ENCODE measurements at places on chromosomes 7 and 10.

DNA sequence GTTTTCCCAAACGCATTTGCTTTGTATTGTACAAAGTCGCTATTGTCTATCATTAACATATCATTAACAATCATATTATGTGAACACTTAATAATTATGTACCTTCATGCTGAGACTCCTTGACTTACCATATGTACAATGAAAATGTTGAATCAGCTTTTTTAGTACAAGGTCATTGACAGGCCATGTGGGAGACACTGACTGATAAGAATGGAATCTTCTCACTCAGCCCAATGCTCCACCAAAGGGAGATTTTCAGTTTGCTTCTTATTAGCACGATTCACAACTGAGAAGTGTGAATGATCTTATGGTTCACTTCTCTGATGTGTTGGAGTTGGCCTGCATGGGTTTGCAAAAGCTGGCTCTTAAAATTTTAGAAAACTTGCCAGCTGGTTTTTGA is 253.5 kb upstream of the TEX47 start:
- no peak for DNase-seq

- DNase-seq = no peak
Observed at GRCh38 chr7:40371806-40372440, 237.1 kb downstream of the SUGCT start.

DNA sequence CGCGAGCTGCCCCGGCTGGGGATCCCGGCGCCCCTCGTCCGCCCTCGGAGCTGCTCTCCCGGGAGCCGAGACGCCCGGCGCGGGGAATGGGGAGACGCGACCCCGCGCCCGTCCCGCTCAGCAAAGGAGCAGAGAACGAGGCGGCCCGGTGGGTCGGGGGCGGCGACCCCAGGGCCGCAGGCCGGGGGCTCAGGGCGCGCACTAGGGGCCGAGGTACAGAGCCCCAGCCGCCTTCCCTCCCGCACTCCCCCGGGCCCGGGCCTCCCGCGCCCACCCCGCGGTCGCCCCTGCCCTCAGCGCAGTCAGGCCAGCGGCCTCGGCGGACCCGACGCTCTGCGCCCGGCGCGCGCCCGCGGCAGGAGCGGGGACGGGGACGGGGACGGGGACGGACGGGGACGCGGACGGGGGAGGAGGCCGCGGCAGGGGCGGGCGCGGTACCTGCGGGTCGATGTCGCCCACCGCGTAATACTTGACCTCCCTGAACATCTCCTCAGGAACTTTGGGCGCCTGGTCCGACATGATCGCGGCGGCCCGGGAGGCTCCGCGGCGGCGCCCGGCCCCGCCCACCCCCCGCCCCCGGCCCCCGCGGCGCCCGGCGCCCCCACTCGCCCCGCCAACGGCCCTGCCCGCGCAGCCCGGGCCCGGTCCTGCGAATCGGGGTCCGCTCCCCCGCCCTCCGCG is 373 bp downstream of the PAXIP1 start:
- no peak for DNase-seq

DNA sequence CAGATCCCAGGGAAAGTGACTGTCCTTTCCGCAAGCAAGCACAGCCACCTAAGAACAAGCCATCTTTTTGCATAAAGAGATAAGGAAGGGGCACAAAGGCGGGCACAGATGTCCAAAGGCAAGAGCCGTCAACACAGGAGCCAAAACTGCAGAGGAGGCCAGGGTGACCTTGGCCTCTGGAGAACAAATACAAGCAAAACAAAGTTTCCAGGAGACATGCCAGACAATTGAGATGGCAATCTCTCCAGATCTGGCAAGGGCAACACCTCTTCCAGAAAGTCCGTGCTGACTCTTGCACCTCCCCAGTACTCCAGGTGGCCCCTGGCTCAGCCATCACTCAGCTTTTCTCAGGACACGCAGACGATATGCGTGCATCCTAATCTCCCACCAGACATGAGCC is 58.2 kb downstream of the TEX36 start:
- no peak for DNase-seq

GRCh38 chr10:50379616-50380015 is 128.3 kb upstream of the ASAH2 start:
- DNase-seq = no peak

DNA sequence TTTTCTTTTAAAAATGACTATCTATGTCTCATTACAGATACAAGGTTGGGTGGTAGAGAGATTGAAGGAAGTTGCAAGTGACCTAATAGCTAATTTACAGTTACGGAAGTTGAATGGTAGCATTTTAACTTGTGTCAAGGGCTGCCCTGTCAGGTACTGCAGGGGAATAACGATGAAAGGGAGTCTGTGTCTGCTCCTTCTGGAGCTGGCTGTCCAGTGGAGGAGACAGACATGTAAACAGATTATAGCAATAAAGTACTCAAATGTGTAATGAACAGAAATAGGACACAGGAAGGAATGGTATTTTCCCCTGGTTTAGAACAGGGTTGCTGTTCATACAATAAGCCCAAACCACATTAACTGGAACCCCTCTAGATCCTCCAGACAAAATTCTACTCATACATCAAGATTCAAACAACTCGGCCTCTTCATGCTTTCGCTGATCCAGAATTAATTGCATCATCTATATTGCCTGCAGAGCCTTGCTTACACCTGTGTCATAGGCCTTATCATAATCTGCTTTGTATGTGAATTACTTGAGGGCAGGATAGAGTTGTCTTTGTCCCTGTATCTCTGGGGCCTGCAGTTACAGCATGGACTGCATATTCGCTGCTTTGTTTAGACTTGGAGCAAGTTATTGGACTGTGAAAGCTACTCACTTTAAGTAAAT is 42.8 kb downstream of the AUTS2 start:
- no peak for DNase-seq

GRCh38 chr10:25725917-25726716 is 207.9 kb upstream of the MYO3A start:
- DNase-seq = peak; percentile 18

- DNase-seq = no peak
Observed at GRCh38 chr10:93871671-93872204, 22.0 kb upstream of the SLC35G1 start.

DNA sequence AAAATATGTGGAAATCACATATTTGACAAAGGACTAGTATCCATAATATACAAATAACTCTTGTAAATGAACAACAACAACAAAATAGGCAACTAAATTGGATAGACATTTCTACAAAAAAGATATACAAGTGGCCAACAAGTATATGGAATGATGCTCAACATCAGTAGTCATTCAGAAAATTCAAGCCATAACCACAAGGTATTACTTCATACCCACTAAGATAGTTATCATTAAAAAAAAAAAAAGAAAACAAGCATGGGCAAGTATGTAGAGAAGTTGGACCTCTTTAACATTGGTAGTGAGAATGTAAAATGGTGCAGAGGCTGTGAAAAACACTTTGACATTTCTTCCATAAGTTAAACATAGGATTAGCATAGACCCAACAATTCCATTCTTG is 80.8 kb downstream of the CYP26A1 start:
- no peak for DNase-seq

GRCh38 chr10:49280001-49280408 is 19.0 kb upstream of the C10orf71 start:
- DNase-seq = no peak

DNA sequence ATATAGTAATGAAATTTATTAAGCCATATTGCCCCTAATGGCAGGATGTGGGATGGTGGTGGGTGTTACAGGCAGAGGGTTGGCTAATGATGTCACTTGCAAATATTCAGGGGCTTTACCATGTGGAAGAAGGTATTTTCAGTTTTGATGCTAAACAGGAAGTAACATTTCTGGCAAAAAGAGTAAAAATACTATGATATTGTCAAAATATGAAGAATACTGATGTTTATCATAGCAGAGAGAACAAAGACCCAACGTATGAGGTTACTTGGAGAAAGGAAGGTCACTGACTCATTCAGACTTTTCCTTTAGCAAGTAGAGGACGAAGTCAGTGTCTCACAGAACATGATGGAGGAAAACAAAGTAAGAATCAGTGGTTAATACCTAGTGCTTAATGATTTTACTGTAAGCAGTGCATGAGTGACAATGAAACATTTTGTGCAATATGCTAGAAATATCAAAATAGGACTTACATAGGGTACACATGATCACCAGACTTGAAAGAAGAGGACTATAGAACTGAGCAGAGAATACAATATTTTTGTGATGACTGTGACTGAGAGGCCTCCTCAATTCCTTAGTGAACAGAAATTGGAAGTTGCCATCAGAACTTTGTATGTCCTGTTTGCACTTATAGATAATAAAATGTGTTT is 89.7 kb upstream of the STEAP4 start:
- DNase-seq = no peak

- peak; percentile 43 for DNase-seq
Observed at GRCh38 chr7:100799037-100799896, 28.1 kb downstream of the EPHB4 start.

DNA sequence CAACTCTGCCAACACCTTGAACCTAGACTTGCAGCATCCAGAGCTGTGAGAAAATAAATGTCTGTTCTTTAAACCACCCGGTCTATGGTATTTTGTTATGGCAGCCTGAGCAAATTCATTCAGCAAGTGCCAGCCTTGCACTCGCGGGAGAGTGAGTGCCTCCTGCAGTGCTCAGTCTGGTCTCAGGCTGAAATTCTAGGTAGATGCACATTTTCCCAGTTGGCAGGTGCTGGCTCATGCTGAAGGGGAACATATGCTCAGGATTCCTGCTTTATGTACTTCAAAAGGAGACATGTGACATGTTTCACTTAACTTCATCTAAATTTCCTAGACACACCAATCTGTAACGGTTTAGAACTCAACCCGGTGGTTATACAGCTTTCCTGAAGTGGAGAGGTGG is 170.8 kb downstream of the MGMT start:
- no peak for DNase-seq

GRCh38 chr7:18694484-18694883 is 198.9 kb downstream of the HDAC9 start:
- no peak for DNase-seq

DNA sequence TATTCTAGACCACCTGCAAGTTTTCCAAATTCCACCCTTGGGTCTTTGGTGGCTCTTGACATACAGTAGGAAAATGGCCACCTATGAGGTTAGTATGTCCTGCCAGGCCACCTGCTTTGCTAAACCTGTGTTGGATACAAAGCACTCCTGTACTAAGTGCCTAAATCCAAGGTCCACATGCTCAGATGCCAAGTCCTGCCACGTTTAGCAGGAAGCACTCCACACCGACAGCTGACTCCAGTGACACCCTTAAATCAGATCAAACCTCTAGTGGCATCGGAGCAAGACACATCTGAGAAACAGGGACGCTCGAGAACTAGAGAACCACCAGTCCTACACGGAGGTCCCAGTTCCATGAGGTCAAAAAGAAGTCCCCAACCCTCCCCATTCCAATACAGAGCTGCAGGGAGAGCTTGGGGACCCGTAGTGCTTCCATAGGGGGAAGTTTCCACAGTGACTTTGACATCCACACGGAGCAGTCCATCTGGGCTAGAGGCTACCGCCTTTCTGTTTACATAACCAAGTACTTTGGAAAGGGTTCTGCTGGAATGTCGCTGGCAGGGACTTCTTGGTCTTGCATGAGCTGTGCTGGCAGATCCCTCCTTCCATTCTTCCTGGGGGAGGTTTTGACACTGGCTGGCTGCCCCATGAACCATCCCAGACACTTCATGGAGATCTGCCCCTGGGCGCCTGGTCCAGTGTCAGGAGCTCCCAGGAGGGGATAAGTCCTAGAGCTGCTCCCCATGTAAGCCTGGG is 290.6 kb downstream of the PRPF18 start:
- DNase-seq = no peak

GRCh38 chr7:30470163-30470770 is 8.3 kb downstream of the NOD1 start:
- DNase-seq = no peak

- DNase-seq = no peak
Observed at GRCh38 chr7:121360564-121360963, 31.8 kb downstream of the WNT16 start.

DNA sequence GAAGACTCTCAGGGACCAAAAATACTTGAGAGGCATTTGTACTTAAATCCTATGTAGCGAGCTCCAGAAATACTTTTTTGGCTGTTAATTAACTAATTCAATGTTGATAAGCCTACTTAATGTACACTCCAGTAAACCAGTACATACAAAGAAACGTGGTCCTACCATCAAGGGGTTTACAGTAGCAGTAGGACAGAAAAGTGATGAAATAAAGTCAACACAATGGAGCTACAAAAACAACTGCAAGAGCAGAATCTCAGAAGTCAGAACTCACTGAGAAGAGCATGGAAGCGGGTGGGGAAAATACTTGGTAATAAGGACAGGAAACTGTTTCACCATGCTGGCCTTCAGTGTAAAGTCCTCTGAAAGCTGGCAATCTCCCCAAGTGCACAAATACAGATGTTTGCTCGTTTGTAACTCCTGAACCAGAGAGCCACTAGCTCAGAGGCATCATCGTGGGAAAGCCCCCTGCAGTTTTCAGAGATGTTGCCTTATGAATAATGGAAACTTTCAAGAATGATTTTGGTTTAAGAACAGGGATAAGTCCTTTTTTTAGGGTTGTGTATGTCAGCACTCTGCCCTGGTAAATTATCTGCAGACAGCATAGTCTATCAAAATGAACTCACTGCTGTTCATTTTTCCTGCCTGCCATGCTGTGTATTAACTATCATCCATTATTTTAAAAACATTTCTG is 233.2 kb downstream of the SORCS1 start:
- DNase-seq = no peak

GRCh38 chr10:121416071-121416470 is 182.2 kb downstream of the FGFR2 start:
- no peak for DNase-seq

GRCh38 chr10:52810761-52811160 is 38.2 kb upstream of the MBL2 start:
- DNase-seq = no peak

- no peak for DNase-seq
Observed at GRCh38 chr7:46352004-46352954, 431.2 kb upstream of the IGFBP3 start.

- DNase-seq = no peak
Observed at GRCh38 chr10:71554671-71555070, 158.0 kb downstream of the CDH23 start.

- DNase-seq = no peak
Observed at GRCh38 chr10:79150444-79150754, 81.6 kb downstream of the ZMIZ1 start.

DNA sequence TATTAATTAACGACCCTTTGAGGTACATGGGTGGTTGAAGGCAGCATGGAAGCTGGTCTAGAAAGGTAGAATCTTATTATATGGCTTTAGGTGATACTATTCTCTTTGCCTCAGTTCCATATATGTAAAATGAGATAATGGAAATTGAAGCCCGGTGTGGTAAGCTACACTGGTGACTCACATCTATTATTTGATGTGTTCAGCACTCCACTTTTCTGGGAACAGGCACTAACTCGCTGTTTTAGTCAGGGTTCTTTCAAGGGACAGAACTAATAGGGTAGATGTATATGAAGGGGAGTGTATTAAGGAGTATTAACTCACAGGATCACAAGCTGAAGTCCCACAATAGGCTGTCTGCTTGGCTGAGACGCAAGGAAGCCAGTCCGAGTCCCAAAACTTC is 4.4 kb upstream of the TRUB1 start:
- DNase-seq = no peak

- DNase-seq = no peak
Observed at GRCh38 chr10:119310806-119311205, 103.4 kb downstream of the GRK5 start.

Measured in CD4-positive, alpha-beta T cell (primary cell).